H1 (cell line): ENCODE measurements at places on chromosomes 16 and 17.

DNA sequence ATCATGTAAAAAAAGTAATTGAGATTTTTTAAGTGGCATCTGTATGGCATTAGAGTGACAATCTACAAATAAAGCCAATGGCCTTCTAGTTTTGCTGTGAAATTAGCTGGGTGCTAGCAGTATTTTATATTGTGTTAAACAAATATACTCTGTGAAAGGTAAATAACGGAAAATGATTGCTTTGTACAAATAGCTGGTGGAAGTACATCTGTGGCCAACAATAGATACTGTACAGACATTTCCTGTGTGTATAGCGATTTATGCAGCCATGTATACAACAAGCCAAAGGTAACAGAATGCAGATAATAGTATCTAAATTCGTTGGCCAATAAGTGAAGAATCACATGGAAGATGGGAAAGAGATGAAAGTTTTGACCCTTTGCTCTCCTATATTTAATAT lies 26.6 kb downstream of the IQCK start:
- DNase-seq, result no peak

DNA sequence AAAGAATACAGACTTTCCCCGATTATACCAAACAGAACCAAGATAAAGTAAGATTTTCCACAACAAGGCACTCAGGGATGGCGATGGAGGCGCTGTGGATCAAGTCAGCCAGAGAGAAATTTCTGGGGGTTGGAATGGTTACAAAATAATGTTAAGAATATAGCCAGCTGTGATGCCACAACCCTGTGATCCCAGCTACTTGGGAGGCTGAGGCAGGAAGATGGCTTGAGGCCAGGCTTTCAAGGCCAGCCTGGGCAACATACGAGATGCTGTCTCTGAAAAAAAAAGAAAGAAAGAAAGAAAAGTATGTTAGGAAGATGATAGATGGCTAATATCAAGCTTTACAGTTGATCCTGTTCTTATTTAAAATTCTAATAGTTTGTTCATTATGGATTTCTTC lies 10.6 kb upstream of the ALOX12 start:
- DNase-seq, result no peak

GRCh38 chr16:80608946-80609345 lies 68.2 kb downstream of the DYNLRB2 start:
- DNase-seq, result no peak

DNA sequence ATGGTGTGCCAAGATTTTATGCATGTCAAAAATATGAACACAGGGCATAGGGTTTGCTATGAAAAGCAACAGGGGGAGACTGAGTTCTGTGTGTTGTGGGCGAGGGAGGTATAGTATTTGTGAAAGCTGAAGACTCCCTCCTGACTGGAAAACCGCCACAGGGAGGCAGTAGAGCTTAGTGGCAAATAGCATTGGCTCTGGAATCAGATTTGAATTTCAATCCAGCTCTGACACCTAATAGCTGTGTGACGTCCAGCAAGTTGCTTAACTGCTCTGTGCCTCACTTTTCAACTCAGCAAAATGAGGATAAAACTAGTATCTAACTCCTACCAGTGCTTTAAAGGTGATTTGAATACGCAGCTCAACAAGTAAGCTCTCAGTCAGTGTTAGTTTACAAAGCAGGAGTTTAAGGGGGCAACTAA lies 22.0 kb downstream of the KPNA2 start:
- DNase-seq, result no peak

- DNase-seq, result no peak
These were observed 2.5 kb downstream of the ADPRM start for GRCh38 chr17:10699856-10700255.

- no peak for DNase-seq
These were observed 108.9 kb downstream of the CDH13 start for GRCh38 chr16:82735673-82736091.

GRCh38 chr16:23058576-23058975 lies 90.7 kb downstream of the USP31 start:
- no peak for DNase-seq

GRCh38 chr17:17305281-17305801 lies 2.2 kb downstream of the NT5M start:
- DNase-seq, result no peak

DNA sequence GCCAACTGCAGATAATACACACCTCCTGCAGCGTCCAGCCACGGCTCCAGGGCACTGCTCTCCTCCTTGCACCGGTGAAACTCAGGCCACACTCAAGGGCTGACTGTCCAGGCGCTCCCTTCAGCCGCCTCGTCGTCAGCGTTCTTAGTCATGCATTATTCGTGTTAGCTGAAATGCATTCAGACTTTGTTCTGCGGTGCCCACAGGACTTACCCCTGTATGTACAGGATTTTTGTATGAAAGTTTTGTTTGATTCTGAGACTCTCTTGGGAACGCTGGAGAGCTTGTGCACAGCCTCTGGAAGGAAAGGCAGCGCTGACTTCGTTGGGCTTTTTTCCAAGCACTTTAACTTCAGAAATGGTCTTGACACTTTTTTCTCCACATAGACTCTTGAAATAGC lies 22.1 kb downstream of the CIBAR2 start:
- DNase-seq, result no peak
